ENCODE measurements at places on chromosomes 12 and 14.

- DNase-seq: no peak
These were observed 464.0 kb downstream of the RAD51B start for GRCh38 chr14:68283378-68284123.

GRCh38 chr12:31234955-31235867 lies 90.7 kb downstream of the SINHCAF start:
- no peak for DNase-seq

- DNase-seq: no peak
These were observed 406.1 kb upstream of the PDE3A start for GRCh38 chr12:19962192-19962591.

GRCh38 chr12:10305411-10305810 lies 2.3 kb upstream of the KLRD1 start:
- no peak for DNase-seq

GRCh38 chr14:73386342-73386741 lies 72.0 kb downstream of the NUMB start:
- DNase-seq: no peak

DNA sequence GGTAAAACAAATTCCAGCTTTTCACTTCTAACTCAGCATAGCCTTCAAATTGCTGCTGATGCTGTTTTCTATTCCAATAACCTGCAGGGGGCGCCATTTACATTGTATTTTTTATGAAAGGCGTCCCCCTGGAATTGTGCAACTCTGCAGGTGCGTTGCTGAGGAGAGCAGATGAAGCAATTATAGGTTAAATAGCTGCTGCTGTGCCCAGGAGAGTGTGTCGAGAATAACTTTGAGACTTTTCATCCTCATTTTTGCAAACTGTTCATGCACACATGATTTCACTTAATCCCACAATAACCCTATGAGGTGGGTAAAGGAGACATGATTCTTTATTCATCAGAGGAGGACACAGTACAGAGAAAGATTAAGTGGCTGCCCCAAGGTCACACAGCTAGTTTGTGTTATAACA lies 75.7 kb downstream of the MYRFL start:
- peak; percentile 28 for DNase-seq
